Lung (tissue), 17 donors: ENCODE measurements at places on chromosomes 2 and 18. TPM values are rescaled to one million over a fixed set of nuclear protein-coding genes. Genes with fewer than 3 reads are reported as not detected.

DNA sequence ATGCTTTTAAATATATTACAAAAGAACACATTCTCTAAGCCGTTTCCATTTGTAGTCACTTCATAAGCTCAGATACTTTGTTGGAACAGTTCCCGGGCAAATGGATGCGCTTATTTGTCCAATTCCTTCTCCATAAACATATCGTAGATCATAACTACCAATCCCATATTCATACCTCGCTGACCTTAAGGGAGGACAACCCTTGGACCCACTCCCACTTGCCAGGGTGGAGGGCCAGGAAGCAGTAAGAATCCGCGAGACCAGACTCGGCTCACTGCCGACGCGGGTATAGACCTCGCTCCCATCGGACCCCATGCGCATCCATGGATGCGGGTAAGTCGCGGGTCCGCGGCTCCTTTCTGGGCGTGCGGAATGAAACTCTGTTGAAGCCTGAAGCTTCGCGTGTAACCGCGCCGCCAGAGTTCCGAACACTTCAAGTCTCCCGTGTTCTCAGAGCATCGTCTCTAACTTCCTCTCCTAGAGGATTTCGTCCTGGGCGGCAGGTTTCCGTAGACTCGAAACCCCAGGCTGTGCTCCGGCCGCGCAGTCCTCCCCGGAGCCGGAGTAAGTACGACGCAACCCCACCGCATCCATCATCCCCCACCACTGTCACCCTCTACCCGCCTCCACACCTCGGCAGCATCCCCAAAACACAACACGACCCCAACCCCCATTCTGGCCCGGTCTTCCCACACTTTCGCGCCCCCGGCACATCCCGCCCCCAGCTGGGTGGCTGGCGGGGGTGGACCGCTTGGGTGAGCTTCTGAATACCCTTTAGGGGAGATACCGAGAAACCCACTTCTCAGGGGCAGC lies 1.1 kb downstream of the DSC3 start:
- no peaks in the 10 kb centered on the region for H3K36me3 ChIP-seq
- H3K27me3 ChIP-seq = no peaks in the 10 kb centered on the region
- H3K27ac ChIP-seq = no peak overlapping the region
- peaks cover 14% of the 10 kb centered on the region for H3K4me1 ChIP-seq
- DNase-seq = peak; percentile 69

GRCh38 chr2:55014962-55015939 lies 35.0 kb downstream of the RTN4 start:
- no peak overlapping the region for H3K27ac ChIP-seq
- H3K4me1 ChIP-seq = no peaks in the 10 kb centered on the region
- H3K27me3 ChIP-seq = no peaks in the 10 kb centered on the region
- no peak overlapping the region for H3K4me3 ChIP-seq
- peak; percentile 82 for DNase-seq

TWSG1 gene
- total RNA-seq = 55.8 TPM

GRCh38 chr18:37400802-37401201 lies 164.8 kb downstream of the CELF4 start:
- no peak for DNase-seq
- H3K27ac ChIP-seq = no peak overlapping the region
- no peak overlapping the region for H3K4me3 ChIP-seq
- no peaks in the 10 kb centered on the region for H3K27me3 ChIP-seq

GRCh38 chr2:3411103-3411502 lies 31.6 kb downstream of the TRAPPC12 start:
- H3K27ac ChIP-seq = no peak overlapping the region
- no peak for DNase-seq
- no peaks in the 10 kb centered on the region for H3K27me3 ChIP-seq
- peaks cover 5% of the 10 kb centered on the region for H3K36me3 ChIP-seq
- H3K4me3 ChIP-seq = no peak overlapping the region

CHMP1B gene
- 56.2 TPM for total RNA-seq

DNA sequence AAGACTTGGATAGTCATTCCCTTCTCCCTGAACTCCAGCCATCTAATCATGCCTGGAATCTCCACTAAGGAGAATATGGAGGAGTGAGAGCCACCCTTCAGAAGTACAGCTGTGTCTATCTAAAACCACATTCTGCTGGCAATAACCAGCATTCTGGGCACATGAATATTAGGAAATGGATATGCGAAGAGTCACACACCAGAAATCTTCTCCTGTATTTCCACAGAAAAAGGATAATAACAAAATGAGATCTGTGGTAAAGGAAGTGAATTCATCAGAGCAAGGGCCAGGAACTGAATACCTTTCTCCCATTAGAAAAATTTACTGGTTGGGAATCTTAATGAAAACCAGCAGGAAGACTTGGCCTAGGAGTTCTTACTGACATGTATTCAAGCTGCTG lies 218.8 kb downstream of the SCG2 start:
- no peaks in the 10 kb centered on the region for H3K4me1 ChIP-seq
- H3K36me3 ChIP-seq = no peaks in the 10 kb centered on the region
- no peak for DNase-seq
- H3K4me3 ChIP-seq = no peak overlapping the region
- H3K27me3 ChIP-seq = no peaks in the 10 kb centered on the region
